ENCODE measurements at places on chromosomes 2 and 18.

DNA sequence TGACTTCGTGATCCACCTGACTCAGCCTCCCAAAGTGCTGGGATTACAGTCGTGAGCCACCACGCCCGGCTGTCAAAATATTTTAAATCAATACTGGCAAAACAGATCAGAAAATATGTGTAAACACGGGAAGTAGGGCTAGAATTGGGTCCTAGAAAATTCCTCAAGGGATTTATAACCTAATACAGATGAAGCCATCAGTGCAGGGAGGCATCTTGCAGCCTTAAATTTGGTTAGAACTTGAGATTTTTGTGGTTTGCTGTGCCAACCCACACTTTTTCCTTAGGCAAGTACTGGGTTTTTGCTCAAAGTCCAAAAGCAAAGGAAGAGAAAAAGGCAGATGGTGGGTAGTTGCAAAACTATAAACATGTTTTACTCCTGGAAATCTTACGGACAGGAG, 33.7 kb upstream of the NFE2L2 start:
- DNase-seq: no peak

DNA sequence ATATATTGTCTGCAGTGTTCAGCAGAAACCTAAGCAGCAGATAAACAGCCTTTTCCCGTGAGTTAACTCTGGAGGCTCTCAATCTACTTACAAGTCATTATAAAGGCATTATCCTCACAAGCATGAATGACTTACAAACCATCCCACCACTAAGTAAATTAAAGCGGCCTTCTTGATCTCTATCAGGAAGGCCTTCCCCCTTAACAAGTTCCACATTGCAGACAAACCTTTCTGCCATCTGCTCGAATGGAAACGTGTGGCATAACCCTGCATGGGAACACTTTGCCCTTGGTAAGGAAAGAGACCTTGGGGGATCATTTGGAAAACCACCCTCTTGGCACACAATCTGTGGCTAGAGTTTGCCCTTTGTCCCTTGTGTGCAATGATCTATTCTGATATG, 199.5 kb downstream of the OSR1 start:
- DNase-seq: no peak

GRCh38 chr18:50232419-50232818, 33.9 kb downstream of the CFAP53 start:
- no peak for DNase-seq

DNA sequence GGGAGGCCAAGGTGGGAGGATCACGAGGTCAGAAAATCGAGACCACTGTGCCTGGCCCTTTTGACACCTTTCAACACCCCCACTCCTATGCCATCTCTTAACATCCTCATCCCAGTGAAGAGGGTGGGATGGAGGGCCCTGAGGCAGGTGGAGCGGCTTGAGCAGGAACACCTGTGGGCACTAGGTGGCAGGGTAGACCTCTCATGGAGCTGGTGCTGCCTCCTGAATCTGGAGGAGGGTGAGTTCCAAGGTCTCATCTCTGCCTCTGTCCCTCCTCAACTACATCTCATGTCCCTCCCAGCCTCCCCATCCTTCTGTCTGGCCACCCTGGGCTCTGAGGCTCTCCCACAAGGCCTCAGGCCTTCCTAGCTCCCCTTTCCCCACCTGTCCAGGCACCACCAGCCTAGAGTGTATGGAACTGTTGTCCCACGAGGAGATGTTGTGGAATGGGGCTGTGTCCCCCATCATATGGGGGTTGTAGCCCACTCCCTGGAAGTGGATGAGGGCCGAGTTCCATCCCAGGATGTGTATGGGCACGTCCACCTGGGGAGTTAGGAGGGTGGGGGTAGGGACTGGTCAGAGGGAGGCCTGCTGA, 17.0 kb upstream of the CRYBA2 start:
- no peak for DNase-seq

DNA sequence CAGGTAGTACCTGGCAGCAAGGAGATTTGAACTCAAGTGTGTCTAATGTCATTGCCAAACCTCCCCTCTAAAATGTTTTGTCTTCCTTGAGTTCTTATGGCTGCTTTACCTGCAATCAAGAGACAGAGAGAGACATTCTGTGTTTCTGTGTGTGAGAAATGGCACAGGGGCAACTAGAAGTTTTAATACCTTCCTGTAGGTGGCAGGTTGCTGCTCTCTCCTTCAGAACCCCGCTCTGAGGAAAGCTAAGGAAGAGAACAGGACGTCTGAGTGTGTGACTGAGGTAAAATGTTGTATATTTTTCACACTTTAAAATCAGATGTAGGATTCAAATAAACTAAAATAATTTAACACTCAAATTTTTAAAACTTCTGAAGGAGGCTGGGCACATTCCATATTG, 19.2 kb downstream of the DTNA start:
- no peak for DNase-seq

Measured in activated T-helper 9 cell treated with anti-CD3 and anti-CD28 coated beads, Interleukin-2, amount 50 U/mL, for 16 hours (primary cell).